G401 (cell line): ENCODE measurements at places on chromosomes 13 and 19. TPM values are rescaled to one million over a fixed set of nuclear protein-coding genes. Genes with fewer than 3 reads are reported as not detected.

Gene JSRP1
- 2.5 TPM in 1 of 2 replicates, not detected in the other for total RNA-seq

Gene TICAM1
- total RNA-seq: not detected in 2 replicates

Gene NLRP7
- not detected in 2 replicates for total RNA-seq

Gene SHC2
- 12.7 and 14.3 TPM in 2 replicates for total RNA-seq

Gene PABPC3
- 0.12 and 0.24 TPM in 2 replicates for total RNA-seq

Gene ZNF229
- total RNA-seq: 0.80 and 1.0 TPM in 2 replicates

Gene SH2D3A
- total RNA-seq: 12.2 and 16.1 TPM in 2 replicates

Gene TMEM190
- 4.0 and 14.0 TPM in 2 replicates for total RNA-seq

Gene NAPA
- 54.7 and 75.9 TPM in 2 replicates for total RNA-seq

Gene LHB
- not detected in 2 replicates for total RNA-seq

Gene EHD2
- total RNA-seq: not detected in 2 replicates

Gene SIGLEC9
- total RNA-seq: not detected in 2 replicates

Gene GFY
- total RNA-seq: 0.55 and 1.3 TPM in 2 replicates

Gene ZNF571
- total RNA-seq: 0.98 and 3.4 TPM in 2 replicates

Gene NFILZ
- not detected in 2 replicates for total RNA-seq

Gene GIPR
- total RNA-seq: 4.2 and 8.0 TPM in 2 replicates

Gene AP1M2
- total RNA-seq: 75.0 and 80.7 TPM in 2 replicates

Gene C1QTNF9
- total RNA-seq: not detected in 2 replicates

Gene ZNF700
- total RNA-seq: 10.3 and 11.3 TPM in 2 replicates

Gene MPHOSPH8
- 5.4 and 9.2 TPM in 2 replicates for total RNA-seq

Gene C19orf67
- not detected in 2 replicates for total RNA-seq

Gene SRRM5
- not detected in 2 replicates for total RNA-seq

Gene SERPINE3
- total RNA-seq: not detected in 2 replicates

Gene URAD
- total RNA-seq: not detected in 2 replicates

Gene WDR62
- total RNA-seq: 9.7 and 12.9 TPM in 2 replicates

Gene OR7G1
- not detected in 2 replicates for total RNA-seq

Gene MED16
- 51.0 and 58.7 TPM in 2 replicates for total RNA-seq

Gene CGB2
- total RNA-seq: not detected in 2 replicates

Gene ZNF575
- total RNA-seq: not detected in 2 replicates

Gene MAST1
- 20.4 and 22.6 TPM in 2 replicates for total RNA-seq

Gene TRIP10
- total RNA-seq: 74.8 and 108 TPM in 2 replicates

Gene HIPK4
- not detected in 2 replicates for total RNA-seq

Gene GPR18
- total RNA-seq: not detected in 2 replicates

Gene KANK2
- total RNA-seq: 122 and 129 TPM in 2 replicates

Gene CACNA1A
- 0.24 and 0.31 TPM in 2 replicates for total RNA-seq

Gene PSG11
- 43.9 and 51.9 TPM in 2 replicates for total RNA-seq

Gene EDNRB
- total RNA-seq: not detected in 2 replicates

Gene OR7D2
- total RNA-seq: not detected in 2 replicates

Gene NLRP11
- total RNA-seq: 1.4 and 1.6 TPM in 2 replicates

Gene KCTD12
- total RNA-seq: 0.07 TPM in 1 of 2 replicates, not detected in the other

Gene POU2F2
- not detected in 2 replicates for total RNA-seq

Gene SLC10A2
- not detected in 2 replicates for total RNA-seq

Gene IQCN
- 0.37 and 0.47 TPM in 2 replicates for total RNA-seq

Gene CEACAM6
- not detected in 2 replicates for total RNA-seq

Gene PRR22
- 0.43 and 2.6 TPM in 2 replicates for total RNA-seq

Gene VSTM1
- 0.71 TPM in 1 of 2 replicates, not detected in the other for total RNA-seq

Gene TRPC4
- not detected in 2 replicates for total RNA-seq

Gene CD33
- 1.4 TPM in 1 of 2 replicates, not detected in the other for total RNA-seq

Gene HTR2A
- total RNA-seq: not detected in 2 replicates

Gene PSG7
- total RNA-seq: 31.0 and 50.0 TPM in 2 replicates

Gene SHISA7
- not detected in 2 replicates for total RNA-seq

Gene FBXO17
- 47.4 and 91.4 TPM in 2 replicates for total RNA-seq

Gene PLPP2
- not detected in 2 replicates for total RNA-seq

Gene SGCG
- not detected in 2 replicates for total RNA-seq

Gene KLK15
- not detected in 2 replicates for total RNA-seq

Gene ZNF536
- total RNA-seq: not detected in 2 replicates
